ENCODE measurements at places on chromosomes 12 and 14.

- no peak for DNase-seq
These were observed 102.5 kb downstream of the ZFP36L1 start for GRCh38 chr14:68690089-68690958.

DNA sequence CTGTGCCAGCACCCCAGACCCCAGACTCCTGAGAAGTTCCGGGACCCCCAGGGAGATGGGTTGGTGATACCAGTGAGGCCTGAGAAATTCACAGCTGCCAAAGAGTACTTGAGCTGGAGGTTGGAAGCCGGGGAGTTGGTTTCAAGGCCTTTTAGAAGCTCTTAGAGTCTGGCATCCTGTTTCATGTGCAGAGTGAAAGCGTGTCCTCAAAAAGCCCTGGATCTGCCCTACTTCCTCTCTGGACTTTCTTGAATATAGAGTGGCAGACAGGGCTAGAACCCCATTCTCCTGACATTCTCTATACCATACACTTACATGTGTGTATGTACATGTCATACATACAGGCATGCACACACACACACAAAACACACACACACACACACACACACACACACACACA, 31.3 kb upstream of the PPM1A start:
- no peak for DNase-seq

DNA sequence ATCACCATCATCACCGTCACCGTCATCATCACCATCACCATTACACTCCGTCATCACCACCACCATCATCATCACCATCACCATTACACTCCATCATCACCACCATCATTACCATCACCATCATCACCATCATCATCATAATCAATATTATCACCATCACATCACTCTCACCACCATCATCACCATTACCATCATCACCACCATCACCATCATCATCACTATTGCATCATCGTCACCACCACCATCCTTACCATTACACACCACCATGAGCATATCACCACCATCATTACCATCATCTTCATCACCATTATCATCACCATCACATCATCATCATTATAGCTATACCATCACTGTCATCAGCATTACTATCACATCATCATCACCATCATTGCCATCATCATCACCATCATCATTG, 93.7 kb downstream of the KIF26A start:
- DNase-seq: no peak

DNA sequence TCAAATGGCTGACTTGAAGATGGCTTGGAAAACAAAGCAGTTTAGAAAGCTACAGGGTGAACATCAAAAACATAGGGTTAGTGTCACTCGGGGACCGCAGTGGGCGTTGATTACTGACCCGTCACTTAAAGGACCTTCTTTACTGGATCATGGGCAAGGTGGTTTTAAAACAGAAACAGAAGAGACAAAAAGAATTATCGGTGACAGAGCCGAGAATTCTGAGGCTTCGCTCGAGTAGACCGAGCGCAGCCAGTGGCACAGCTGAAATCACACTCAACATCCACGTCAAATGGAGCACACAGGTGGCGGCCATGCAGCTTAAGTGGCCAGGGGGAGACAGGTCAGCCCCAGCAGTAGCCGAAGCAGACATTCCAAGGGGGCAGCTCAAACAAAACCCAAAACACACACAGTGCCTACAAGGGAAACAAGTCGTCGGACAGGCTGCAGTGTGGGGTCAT, 17.3 kb downstream of the SNRNP35 start:
- DNase-seq: no peak

DNA sequence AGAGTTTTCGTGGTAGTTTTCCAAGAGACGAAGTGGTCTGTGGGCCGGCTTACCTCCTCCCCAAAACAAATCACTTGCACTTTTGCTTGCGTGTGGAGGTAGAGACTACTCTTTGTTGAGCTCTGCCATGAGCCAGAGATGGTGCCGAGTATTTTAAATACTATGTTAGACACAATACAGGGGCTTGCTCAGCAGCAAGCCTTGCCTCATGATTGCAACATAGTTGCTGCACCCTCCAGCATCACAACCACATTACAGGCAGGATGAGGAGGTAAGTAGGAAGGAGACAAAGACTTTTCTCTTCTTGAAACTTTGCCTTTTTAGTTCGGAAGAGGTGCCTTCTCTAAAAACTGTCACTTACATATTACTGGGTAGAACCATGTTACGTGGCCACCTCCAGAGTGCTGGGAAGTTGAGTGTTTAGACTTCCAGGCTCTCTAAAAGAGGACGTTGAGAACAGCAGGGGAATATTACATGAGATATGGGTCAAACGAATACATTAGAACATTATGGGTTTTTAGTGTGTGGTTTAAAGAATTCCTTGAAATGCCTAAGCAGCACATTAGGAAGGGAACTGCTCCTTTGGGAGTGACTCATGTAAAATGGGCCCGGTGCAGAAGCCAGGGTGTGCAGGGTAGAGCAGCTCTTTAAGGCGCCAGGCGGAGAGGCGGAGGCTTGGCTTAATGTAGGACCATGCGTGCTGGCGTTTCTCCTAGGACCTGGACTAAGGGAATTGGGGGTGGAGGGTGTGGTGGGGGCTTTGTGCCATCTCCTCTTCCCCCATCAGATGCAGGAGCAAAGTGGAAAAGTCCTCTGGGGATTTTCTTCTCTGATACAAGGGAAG, 110.6 kb upstream of the PRMT8 start:
- DNase-seq: no peak

- DNase-seq: peak; percentile 29
These were observed 200.2 kb upstream of the RBM19 start for GRCh38 chr12:114166362-114166761.

DNA sequence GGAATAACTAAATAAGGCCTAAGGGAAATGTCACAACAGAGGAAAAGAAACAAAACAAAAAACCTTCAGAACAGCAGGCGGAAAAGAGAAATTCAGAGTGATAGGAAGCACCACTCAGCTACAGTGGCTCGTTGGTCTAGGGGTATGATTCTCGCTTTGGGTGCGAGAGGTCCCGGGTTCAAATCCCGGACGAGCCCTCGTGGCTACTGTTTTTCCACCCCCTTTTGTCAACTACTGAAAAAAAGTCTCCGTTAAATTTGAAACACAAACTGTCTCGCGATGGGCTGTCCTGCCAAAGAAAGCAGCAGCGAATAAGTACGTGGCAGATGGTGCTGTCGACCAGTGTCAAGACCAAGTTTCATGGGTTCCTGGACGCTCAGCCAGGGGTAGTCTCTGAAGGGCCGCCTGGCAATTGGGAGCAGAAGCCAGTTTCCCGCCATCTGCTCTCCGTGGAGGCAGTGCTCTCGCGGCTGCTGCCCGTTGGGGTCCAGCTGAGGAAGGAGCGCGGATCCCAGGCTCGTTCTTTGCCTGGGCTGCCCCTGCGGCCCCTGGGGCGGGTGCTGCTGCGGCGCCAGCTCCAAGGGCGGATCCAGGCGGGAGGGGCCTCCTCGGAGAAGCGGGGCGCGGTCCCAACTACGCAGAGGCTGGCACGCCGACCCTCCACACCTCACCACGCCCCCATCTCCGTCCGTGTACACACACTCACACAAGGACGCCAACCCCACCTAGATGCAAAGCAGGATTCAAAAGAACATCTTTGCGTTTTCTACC, at the start of gene RNASE4:
RNASE4 (plus strand) TSS at position 670 of the 771 bp plus-strand sequence. CDS start 14,812 bp downstream, outside the sequence.
- DNase-seq: peak; percentile 80

DNA sequence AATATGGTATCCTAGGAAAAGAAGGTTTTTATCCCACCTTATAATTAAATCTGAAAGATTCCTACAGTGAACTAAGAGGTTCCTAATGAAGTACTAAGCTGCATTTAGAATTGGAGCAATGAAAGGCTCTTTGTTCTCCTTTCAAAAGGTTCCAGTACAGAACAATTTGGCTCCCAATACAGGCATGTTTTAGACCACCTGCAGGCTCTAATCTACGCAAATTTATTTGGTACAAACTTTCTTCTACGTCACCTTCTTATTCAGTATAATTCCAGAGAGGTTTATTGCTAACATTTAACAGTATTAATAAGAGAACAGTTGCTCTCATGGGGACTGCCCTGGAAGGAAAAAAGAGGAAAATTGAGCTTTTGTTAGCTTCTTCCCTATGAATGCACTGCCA, 37.6 kb upstream of the SLCO1C1 start:
- no peak for DNase-seq

- no peak for DNase-seq
These were observed 201.3 kb upstream of the FOXN3 start for GRCh38 chr14:89618330-89618708.

- DNase-seq: no peak
These were observed 49.9 kb downstream of the HELB start for GRCh38 chr12:66352197-66352596.

DNA sequence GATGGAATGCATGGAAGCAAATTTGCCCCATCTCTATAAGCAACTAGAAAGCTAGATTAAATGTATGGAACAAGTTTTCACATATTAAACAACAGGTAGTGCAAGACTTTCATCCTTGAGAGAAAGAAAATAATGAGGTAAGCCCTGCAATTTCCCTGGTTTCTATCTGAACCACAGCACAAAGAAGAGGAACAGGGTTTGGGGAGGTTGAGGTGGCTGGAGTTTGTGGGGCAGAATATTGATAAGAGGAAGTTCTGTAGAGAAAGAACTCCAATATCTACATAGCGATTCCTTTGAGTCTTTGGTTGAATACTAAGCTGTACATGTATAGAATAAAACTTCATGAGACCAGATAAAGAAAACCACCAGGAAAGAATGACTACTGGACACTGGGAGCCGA, 96.3 kb upstream of the CCND2 start:
- no peak for DNase-seq

DNA sequence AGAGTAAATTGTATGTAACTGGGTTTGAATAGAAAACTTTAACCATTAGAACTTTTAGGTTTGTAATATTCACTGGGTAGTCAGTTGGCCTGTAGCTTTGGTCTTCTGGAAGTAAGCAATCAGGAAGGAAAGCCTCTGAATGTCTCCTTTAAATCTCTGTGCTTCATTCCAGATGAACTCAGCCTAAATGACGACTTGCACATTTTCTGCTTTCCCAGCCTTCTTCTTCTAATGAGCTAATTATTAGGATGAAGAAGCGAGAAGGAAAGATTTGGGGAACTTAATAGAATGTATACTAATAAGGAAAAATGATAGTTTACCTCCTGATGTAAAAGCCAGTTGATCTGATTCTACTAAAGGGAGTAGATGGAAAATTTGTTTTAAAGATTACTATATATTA, 90.4 kb downstream of the MIA2 start:
- no peak for DNase-seq

- DNase-seq: no peak
These were observed 17.4 kb downstream of the KRT76 start for GRCh38 chr12:52759695-52760094.

DNA sequence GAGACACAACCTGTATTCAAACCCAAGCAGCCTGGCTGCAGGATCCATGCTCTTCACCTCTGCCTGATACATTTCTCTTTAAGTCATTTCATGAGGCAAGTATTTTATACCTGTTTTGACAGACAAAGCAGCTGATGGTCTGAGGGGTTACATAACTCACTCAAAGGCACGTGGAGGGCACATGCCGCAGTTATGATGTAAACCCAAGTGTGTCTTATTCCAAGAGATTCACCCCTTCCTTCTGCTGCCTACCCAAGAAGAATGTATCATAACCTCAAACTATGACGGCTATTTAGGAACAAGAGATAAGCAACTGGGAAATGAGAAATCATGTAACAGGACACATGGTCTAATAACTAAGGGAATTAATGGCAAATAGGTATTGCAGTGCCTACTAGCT, 329.8 kb upstream of the TMPO start:
- no peak for DNase-seq

DNA sequence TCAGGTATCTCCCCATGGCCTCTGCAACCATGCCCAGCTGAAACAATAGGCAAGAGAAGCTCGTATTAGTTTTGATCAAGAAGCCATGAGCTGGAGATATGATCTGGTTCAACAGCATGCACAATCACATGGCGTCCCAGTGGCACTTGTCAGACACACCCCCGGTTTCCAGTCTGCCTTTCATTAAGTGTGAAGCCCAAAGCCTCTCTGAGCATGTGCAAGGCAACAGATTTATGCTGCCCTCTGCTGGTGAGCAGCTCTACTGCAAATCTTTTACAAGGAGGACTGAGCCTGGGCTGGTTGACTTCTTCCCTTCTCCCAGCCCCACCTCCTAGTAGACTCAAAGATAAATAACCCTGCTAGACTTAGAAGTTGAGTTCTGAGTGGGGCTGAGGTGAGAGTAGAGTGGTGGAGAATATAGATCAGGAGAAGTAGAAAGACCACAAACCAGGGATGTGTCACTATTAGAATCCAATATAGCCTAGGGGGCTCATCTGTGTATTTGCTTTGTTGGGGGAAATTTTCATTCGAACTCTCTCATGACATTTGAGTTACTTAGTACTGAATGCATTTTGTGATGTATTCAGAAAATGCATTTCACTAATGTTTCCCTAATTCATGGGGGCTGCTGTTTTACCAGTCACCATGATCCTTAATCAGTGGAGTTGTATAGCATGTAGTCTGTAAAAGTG, 53.7 kb upstream of the MBIP start:
- DNase-seq: peak; percentile 60

- DNase-seq: no peak
These were observed 552.0 kb downstream of the SNAPC1 start for GRCh38 chr14:62314221-62314620.

DNA sequence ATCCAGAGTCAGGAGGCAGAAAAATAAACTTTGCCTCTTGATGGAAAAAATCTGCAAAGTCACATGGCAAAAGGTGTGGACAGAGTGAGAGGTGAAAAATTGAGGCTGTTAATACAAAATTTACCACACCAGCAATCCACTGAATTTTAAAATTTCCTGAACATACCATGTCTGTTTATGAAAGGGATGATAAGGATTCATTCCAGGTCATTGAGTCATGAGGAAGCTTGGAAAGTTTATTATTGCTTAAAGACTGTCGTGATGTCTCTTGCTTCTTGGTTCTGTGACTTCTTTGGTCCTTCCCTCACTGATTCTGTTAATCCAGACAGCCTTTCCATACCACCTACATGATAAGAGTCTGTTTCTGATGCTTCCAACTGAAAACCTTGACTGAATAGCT, 73.2 kb downstream of the TTC6 start:
- no peak for DNase-seq

DNA sequence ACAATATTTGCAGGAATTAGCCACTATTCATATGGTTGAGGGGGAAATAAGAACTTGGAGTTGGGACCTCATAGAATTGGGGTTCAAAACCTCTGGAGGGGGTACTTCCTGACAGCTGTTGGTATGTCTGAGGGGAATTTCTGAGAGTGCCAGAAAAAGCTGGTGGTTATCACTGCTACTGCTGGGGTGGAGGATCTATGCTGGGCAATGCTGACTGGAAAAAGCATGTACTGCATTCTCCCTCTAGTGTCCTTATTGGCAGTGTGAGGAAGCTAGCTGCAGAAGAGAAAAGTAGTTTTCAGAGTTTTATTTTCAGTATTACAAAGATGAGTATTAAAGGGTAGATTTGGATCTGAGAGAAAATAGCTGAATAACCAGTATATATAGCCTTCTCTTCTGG, 88.8 kb downstream of the FUT8 start:
- no peak for DNase-seq

DNA sequence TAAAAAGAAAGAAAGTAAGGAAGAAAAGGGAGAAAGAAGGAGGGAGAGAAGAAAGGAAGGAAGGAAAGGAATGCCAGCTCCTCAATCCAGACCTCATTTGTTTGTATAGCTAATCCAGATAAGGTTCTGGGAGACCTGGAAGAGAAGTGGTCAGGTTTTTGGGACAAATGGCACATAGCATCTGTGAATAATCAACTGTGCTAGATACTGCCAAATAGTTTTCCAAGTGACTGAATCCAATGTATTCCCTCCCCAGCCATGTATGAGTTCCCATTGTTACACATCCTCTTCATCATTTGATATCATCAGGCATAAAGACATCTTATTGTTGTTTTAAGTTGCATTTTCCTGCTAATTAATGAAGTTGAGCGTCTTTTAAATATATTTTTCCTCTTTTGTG, 18.6 kb upstream of the PTGR2 start:
- DNase-seq: no peak
